ENCODE measurements at places on chromosomes 6 and 20. TPM values are rescaled to one million over a fixed set of nuclear protein-coding genes. Genes with fewer than 3 reads are reported as not detected.

- no peak for DNase-seq
Observed at GRCh38 chr6:112443179-112444065, 96.3 kb downstream of the RFPL4B start.

GRCh38 chr6:83352424-83353061, 78.3 kb downstream of the ME1 start:
- DNase-seq = no peak

C20orf144 gene
- not detected for total RNA-seq

SLC22A3 gene
- 14.2 TPM for total RNA-seq

FAM217A gene
- total RNA-seq = not detected

- DNase-seq = no peak
Observed at GRCh38 chr6:5582762-5583161, 321.4 kb downstream of the FARS2 start.

- no peak for DNase-seq
Observed at GRCh38 chr20:38252292-38253288, 7.9 kb downstream of the KIAA1755 start.

ULBP3 gene
- total RNA-seq = 5.0 TPM

- no peak for DNase-seq
Observed at GRCh38 chr6:47079638-47080037, 37.5 kb upstream of the ADGRF1 start.

- DNase-seq = no peak
Observed at GRCh38 chr20:17803765-17804164, 104.0 kb downstream of the BANF2 start.

ARID1B gene
- 65.1 TPM for total RNA-seq

- DNase-seq = no peak
Observed at GRCh38 chr6:24227556-24227955, 101.5 kb downstream of the NRSN1 start.

DNA sequence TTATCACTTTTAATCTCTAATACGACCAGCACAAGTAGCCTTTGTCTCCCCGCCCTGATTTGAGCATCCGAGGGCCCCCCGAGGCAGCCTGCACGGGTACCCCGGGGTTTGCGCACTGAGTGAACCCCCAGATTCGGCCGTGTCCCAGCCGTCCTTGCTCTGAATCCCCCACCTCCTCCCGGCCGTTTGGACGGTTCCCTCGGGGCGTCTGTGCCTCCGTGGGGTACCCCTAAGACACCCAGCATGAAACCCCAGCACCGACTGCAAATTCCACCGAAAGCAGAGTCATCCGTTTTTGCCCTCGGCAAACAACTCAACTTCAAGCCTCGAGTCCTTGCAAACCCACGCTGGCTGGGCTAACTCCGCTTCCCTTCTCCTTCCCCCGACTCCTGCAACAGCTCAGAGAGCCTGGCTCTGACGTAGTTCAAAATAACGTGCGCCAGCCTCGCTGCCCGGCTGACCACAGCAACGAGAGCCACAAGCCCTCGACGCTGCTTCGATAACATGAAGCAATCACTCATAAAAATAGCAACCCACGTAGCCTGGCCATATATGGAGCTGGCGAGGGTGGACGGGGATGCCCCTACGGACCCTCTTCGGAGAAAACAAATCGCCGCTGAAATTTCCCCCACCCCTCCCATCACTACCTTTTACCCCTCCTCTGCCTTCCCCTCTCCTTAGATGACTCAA, 764 bp upstream of the SNAP25 start:
- no peak for DNase-seq

GRCh38 chr6:147127587-147127986, 76.6 kb upstream of the STXBP5 start:
- DNase-seq = no peak

DNA sequence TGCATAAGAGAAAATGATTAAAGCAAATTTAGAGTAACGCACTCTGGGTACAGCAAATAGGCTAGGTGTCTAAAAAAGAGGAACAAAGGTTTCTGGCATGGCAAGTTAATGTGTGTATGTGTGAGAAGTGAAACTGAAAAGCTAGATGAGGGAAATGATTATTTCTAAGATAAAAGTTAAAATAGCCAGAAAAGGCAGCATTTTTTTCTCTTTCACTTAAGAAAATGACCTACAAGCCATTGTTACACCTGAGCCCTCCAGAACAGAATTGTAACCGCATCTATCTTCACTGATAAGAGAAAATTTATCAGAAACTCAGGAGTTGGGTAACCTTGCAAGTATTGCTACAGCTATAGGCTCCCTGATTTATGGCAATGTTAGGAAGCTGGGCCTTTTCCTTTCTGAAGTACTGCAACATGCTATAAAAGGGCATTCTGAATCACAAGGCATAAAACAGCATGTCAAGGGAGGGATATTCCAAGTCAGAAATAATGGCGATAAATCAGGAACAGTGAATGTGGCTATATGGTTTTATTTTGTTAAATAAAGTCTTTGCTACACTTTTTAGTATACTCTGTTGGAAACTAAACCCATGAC, 395.3 kb downstream of the TBC1D32 start:
- no peak for DNase-seq

GRCh38 chr20:38139156-38139912, 25.7 kb downstream of the TGM2 start:
- no peak for DNase-seq

RAET1L gene
- 99.5 TPM for total RNA-seq

GRCh38 chr6:24777227-24777626, 2.5 kb downstream of the GMNN start:
- no peak for DNase-seq

DNA sequence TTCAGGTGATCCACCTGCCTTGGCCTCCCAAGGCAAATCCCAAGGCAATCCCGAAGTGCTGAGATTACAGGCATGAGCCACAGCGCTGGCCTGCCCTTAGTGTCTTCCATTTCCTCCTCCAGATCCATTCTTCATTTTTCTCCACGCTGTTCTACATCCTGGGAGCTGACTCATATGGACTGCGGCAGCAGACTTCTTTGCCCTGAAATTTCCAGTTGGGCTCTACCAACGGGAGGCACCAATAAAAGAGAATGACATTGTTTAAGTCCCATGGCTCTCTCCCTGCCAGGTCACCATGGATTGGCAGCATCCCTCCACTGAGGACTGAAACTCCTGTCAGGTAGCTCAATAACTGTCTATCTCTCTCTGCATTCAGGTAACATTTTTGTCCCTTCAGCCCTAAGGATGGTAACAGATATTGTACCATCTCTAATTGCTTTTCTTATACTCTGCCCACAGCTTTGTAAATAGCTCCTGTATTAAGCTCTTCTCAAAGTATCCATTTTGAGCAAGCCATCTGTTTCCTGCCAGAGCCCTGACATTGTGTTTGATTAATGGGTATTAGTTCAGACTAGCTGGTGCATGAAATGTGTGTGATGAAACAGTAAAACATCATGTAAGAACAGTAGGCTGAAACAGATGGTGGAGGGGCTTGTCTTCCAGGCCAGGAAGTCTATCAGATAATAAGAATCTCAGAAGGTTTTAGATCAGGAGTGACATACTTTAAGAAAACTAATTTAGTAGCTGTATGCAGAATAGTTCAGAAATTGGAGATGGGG, 3.6 kb downstream of the TBCC start:
- no peak for DNase-seq
